SJSA1 (cell line): ENCODE measurements at places on chromosomes 1 and 21. TPM values are rescaled to one million over a fixed set of nuclear protein-coding genes. Genes with fewer than 3 reads are reported as not detected.

PROX1 gene
- 0.05 and 0.25 TPM in 2 replicates for total RNA-seq

ROR1 gene
- 14.8 and 19.7 TPM in 2 replicates for total RNA-seq

TRIM58 gene
- not detected in 2 replicates for total RNA-seq

AMPD1 gene
- total RNA-seq, result not detected in 2 replicates

CACNA1S gene
- not detected in 2 replicates for total RNA-seq

- no peak for DNase-seq
Measured at GRCh38 chr1:181095763-181096184, 7.3 kb downstream of the IER5 start.

DNA sequence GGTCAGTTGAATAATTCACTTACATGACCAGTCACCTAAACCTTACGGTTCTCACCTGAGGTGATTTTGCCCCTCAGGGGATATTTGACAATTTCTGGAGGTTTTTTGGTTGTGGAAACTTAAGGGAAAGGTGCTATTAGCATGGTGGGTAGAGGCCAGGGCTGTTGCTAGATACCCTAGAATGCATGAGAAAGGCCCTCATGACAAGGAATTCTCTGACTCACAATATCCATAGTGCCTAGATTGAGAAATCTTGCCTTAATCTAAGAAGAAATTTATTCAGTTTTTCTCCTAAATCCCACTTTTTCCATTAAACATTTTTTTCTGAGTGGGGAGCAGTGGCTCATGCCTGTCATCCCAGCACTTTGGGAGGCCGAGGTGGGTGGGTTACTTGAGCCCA, 119.7 kb downstream of the TGFB2 start:
- no peak for DNase-seq

DNA sequence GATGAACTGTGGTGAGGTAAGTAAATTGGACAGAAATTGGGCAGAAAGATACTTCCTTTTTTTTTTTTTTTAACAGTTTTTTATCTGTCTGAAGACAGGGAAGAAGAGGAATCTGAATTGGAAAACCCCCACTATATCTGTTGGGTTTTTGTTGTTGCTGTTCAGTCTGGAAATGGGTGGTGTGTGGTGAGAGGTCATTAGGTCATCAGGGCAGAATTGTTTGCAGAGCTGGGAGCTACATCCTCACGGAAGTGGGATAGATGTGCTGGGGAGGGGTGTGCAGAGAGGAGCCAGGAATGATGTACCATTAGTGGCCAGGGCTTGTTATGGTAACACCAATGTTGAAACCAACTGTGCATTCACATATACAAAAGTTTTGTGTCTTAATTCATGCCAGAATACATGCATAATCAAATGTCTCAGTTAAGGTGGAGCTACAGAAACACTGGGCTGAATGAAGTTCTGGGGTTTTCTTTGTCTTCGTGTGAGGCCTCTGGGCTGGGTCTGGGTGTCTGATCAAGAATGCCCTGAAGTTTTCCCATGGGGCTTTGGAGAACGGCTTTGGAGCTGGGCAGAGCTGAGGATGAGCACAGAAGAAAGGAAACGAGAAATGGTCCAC, 12.4 kb downstream of the USP25 start:
- DNase-seq, result peak; percentile 46

GRCh38 chr1:167095368-167095767, 1.5 kb downstream of the STYXL2 start:
- DNase-seq, result no peak

GRCh38 chr21:33839167-33839716, 76.4 kb downstream of the ATP5PO start:
- DNase-seq, result no peak

GRCh38 chr1:225426395-225427234, 1.2 kb downstream of the LBR start:
- peak; percentile 45 for DNase-seq

GRCh38 chr1:153978274-153978909, 918 bp upstream of the JTB start:
- no peak for DNase-seq

DNA sequence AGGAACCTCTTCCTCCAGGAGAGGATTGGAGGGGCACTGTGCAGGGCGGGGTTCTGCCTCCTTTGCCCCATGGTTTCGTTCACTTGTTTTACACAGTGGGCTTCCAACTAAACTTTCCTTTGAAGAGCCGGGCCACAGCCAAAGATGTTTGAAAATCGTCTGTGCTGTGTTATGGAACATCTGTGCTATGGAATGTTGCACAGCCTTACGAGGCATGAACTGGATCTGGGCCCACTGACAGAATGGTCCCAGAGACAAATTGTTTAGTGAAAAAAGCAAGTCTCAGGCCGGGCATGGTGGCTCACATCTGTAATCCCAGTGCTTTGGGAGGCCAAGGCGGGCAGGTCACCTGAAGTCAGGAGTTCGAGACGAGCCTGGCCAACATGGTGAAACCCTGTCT, 12.6 kb upstream of the MEF2D start:
- DNase-seq, result no peak

GRCh38 chr21:31612894-31613785, 46.4 kb upstream of the SOD1 start:
- DNase-seq, result no peak
